ENCODE measurements at places on chromosomes 7 and 10.

DNA sequence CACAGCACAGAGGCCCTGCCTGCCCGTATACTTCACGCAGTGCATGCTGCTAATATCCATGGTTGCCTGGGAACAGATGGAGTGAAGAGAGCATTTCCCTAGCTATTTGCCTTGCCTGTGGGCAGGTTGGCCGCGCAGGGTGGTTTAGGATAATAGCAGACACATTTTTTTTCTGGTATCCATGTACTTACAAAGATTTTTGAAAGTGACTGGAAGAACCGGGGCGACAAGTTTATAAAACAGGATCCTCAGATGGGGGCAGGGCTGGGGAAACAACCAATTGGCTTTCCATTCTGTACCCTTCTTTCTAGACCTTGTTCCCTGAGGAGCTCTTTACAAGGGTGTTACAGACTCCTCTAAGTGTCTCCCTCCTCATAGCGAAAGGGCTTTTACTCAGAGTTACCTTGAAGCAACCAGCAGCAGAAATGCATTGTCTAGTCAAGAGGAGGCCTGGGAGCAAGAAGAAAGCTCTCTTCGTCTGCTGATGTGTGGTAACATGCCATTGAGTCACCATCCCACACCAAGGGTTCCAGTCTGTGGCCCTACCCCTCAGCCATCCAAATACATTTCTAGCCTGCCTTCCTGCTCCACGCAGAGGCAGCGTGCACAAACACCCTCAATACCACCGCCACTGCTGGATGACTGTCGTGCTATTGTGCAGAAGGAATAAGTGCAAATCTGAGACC is 31.5 kb downstream of the MTURN start:
- DNase-seq: no peak

- no peak for DNase-seq
These were observed 94.4 kb downstream of the MALRD1 start for GRCh38 chr10:19142967-19143366.

- DNase-seq: peak; percentile 80
These were observed 22.2 kb upstream of the SRGN start for GRCh38 chr10:69065406-69066361.

GRCh38 chr7:47965456-47965855 is 14.0 kb downstream of the HUS1 start:
- no peak for DNase-seq

- DNase-seq: no peak
These were observed 29.3 kb upstream of the TMEM168 start for GRCh38 chr7:112819536-112819935.

- DNase-seq: no peak
These were observed 54.0 kb upstream of the CACUL1 start for GRCh38 chr10:118808601-118809356.

- DNase-seq: no peak
These were observed 41.4 kb upstream of the CD36 start for GRCh38 chr7:80596933-80597517.

DNA sequence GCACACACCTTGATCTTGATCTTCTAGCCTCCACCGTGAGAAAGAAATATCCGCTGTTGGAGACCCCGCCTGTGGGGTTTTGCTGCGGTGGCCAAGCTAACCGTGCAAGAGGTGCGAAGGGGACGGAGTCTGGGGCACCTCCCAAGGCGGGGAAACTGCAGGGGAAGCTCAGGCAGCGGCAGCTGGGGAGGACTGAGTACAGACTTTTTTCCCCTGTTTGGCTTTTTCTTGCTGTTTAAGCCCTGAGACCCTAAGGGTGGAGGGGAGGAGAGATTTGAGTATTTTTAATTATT is 108.0 kb downstream of the DNAJB6 start:
- DNase-seq: no peak

DNA sequence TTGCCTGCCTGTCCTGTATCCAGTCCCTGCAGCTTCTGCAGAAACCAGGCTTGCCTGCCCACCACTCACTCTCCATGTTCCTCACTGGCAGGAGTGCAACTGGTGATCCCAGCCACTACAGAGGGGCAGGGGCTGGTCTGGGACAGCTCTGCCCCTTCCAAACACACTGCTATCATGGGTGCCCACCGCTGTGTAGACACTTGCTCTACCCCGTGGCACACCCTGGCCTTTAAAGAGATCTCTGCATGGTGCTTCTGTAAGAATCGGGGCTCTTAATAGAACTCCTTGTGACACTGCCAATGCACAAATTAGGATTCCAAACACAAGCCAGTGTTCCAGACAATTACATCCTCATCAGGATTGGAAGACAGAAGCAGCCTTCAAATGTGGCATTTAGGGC is 41.7 kb downstream of the C10orf90 start:
- no peak for DNase-seq

- DNase-seq: no peak
These were observed 415.4 kb downstream of the PLXNA4 start for GRCh38 chr7:132160611-132161532.

- DNase-seq: no peak
These were observed 40.9 kb downstream of the JCAD start for GRCh38 chr10:30018496-30018895.

DNA sequence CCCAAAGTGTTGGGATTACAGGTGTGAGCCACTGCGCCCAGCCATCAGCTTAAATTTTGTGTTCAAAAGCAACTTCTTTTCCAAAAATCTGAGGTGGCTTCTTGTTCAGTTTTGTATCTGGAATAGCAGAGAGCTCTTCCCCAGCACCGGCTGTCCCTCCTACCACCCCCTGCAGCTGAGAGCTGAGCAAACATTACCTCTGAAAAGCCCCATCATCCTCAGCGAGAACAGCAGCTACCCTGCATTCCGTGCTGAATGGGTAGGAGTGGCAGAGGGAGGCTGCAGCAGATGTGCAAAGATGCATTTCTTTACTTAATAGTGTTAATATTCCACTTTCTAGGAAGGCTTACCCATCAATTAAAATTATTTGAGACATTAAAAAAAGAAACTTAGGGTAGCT is 31.8 kb downstream of the CCM2 start:
- DNase-seq: no peak
